ENCODE measurements at places on chromosomes 13 and 19.

- DNase-seq = no peak
Measured at GRCh38 chr13:41231025-41231677, 32.2 kb downstream of the MTRF1 start.

DNA sequence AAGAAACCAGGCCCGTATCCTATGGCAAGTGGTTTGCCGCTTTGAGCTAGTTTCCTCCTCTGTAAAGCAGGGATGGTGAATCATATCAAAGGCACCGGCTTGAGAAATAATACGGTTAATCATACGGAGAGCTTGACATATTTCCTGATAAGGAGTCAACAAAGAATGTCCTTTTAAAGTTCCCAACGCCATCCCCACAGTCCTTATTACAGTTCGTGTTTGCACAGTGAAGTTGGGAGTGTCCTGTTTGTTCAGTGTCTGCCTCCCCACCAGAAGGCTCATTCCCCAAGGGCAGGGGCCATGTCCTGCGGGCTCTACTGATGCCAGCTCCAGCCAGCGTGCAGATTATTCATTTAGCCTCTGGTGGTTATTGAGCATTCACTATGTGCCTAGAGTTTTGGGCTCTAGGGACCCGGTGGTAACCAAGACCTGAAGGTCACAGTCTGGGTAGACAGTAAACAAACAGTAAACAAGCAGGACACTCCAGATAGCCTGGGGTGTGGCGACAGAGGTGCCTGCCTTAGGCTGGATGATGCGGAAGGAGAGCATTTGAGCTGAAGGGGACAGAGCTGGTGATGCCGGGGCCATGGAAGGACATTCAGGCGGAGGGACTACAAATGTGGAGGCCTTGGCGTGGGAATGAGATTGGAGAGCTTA lies 6.3 kb downstream of the GRAMD1A start:
- no peak for DNase-seq

DNA sequence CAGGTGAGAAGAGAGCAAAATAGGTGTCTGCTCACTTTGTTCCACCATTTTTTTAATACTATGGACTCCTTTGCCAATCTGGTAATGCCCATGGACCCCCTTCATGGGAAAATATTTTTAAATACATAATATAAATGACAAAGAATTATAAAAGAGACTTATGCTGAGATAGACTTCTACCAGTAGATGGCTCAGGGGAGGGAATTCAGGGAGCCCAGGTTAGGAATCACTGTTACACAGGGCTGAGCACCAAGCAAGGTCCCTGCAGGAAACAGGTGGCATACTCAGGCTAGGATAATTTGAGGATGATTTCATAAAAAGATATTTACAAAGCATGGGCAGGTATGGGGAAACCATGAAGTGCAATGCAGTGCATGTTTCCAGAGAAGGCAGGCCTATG lies 525.9 kb downstream of the FGF9 start:
- no peak for DNase-seq

DNA sequence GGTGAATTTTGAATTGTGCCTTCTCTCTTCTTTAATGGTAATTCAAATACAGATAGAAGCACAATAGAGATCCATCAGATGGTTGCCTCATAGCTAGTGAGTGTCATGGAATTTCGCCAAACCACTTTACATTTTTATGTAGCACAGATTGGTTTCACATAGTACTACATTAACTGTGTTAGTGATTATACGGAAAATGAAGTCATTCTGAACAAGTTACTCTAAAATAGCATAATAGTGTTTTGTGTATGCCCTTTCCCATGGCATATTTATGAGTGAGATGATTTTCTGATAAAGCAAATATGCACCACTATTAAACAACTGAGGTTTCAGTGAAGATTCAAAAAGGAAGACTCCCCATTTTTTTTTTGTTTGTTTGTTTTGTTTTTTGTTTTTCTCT lies 1623.5 kb downstream of the PCDH9 start:
- DNase-seq = no peak

DNA sequence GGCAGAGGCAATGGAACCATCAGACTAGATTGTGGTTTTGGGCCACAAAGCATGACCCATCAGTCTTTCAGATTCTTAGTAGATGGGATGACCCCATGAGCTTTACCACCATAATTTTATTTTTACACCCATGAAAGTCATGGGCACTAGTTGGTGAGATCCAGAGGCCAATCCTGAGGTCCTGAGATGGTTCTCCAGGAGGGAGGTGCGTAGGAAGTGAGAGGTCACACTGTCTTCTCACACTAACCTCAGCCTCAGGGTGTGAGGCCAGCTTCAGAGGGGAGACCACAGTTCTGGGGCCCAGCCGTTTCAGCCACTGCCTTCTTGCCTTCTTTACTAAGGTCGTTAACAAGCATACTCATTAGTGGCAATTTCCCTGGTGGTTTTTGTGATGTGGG lies 106.4 kb downstream of the AKAP11 start:
- DNase-seq = no peak

DNA sequence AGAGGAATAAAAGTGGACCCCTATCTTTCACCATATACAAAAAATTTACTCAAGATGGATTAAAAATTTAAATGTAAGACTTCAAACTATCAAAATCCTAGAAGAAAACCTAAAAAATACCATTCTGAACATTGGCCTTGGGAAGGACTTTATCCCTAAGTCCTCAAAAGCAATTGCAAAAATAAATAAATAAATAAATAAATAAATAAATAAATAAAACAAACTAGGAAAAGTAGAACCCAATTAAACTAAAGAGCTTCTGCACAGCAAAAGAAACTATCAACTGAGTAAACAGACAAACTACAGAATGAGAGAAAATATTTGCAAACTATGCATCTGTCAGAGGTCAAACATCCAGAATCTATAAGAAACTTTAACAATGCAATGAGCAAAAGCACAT lies 874.9 kb upstream of the PCDH20 start:
- no peak for DNase-seq

DNA sequence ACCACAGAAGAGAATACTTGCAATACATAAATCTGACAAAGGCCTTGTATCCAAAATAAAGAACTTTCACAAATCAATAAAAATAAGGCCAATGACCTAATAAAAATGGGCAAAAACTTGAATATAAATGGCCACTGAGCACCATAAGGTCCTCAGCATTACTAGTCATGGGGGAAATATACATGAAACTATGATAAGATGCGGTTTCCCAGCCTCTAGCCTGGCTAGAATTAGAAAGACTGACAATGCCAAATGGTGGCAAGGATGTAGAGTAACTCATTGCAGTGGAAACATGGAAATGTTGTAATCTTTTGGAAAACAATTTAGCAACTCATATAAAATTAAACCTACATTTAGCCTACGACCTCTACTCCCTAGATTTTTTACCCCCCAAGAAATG lies 227.1 kb downstream of the GGACT start:
- DNase-seq = no peak

GRCh38 chr19:29683009-29683408 lies 17.7 kb downstream of the PLEKHF1 start:
- no peak for DNase-seq

- no peak for DNase-seq
Measured at GRCh38 chr13:52955472-52955874, 73.1 kb upstream of the OLFM4 start.

DNA sequence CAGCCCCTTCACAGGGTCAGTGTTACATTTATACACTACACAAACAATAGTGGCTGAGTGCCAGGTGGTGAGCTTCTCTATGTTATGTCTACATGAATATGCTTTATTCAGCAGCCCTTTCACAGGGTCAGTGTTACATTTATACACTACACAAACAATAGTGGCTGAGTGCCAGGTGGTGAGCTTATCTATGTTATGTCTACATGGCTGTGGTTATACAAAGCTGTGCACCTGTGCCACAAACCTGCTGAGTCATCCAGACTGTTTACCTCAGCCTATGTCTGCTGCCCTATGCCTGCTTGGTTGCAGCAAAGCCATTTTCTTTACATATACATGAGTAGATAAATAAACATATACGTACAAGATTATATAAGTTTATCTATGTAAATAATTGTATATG lies 76.5 kb downstream of the ZNF726 start:
- no peak for DNase-seq

- no peak for DNase-seq
Measured at GRCh38 chr13:52359534-52359933, 46.4 kb downstream of the THSD1 start.

DNA sequence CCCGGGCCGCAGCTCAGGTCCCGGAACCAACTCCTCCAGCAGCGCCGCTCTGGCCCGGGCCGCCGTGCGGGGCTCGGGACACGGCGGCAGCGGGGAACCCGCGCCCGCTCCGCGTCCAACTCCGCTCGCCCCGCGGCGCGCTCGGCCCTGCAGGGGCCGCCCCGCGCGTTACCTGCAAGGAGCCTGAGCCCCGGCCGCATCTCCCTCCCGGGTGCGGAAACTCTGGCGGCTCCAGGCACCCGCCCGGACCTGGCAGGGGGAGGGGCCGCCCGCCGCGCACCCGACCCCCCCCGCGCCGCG lies at the start of gene TMTC4:
Gene TMTC4, minus strand, starts transcription at position 224 of the 300 bp plus-strand sequence. CDS start 4,433 bp downstream, outside the sequence.
- DNase-seq = no peak

DNA sequence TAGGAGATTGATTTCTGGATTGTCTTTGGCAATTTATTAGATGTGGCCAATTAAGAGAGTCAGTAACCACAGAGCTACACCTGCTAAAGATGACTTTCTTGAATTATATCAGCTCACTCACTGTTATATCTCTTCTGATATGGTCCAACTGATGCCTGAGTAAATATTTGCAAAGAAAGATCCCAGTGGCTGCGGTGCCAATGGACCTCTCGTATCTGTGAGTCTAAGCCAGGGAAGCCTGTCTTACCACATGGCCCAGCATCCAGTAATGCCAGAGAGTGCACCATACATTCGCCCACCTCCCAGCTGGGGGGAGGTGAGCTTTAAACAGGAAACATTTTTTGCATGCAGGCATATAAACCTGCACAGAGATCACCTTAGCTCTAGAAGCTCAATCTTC lies 82.7 kb upstream of the SLC15A1 start:
- no peak for DNase-seq

GRCh38 chr13:30052120-30052519 lies 201.7 kb upstream of the UBL3 start:
- DNase-seq = no peak

DNA sequence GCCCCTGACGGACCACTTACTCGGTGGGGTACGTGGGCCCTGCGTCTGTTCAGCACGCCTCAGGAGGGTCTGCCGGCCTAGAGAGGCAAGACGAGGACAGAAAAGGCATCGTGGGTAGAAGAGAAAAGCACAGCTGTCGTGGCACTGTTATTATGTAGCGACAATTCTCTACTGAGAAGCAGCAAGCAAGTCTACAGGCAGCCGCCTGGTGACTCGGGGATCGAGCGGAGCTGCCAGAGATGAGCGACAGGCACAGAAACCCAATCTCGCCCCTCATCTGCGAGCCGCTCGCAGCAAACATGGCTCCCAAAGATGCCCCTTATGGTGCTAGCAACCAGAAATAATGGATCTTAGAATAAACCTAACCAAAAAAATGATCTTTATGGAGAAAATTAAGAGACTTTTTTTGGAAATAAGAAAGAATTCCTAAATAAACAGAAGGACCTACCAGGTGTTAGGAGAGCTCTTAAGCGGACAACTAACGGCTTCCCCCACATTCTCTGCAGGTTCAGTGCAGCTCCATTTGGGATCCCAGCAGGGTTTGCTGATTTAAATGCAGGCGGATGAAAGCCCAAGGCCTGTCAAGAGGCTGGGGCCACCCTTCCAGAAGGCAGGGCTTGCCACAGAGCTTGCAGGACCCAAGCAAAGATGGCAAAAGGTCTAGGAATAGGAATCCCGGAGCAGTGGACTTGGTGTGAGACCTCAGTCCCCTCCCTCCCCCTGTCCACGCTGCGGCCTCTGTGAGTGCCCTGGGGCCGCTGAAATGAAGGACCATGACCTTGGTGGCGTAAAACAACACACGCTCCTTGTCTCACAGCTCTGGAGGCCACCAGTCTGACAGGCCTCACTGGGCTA lies 152.6 kb downstream of the KDM4B start:
- DNase-seq = no peak

GRCh38 chr13:77878190-77878589 lies 40.4 kb downstream of the EDNRB start:
- DNase-seq = no peak

All from breast epithelium (tissue), 4 donors.